ENCODE measurements at places on chromosomes 5 and 9. TPM values are rescaled to one million over a fixed set of nuclear protein-coding genes. Genes with fewer than 3 reads are reported as not detected.

DNA sequence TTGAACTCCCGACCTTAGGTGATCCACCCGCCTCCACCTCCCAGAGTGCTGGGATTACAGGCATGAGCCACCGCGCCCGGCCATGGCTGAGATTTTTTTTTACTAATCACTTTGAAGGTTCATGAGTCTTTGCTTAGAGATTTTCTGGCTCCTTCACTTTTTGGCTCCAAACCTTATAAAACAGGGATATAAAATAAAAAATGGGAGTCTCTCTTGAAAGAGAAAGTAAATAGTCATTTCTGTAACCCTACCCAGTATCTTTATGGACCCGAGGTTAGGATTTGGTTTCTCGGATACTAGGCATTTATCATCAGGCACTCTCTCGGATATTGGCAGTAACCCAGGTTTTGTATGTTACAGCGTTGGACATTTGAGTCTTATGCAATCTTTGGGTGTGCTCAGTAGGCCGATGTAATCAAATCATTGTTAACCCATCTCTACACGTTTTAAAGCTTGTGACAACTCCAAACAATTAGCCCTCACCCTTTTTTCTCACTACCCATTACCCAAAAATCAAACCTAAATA, 25.3 kb downstream of the STXBP1 start:
- H3K27me3 ChIP-seq, result no peaks in the 10 kb centered on the region
- peaks cover 3% of the 10 kb centered on the region for H3K36me3 ChIP-seq
- DNase-seq, result peak; percentile 26
- no peak overlapping the region for H3K27ac ChIP-seq

PPIP5K2 gene
- 89.6 TPM for polyA plus RNA-seq

DNA sequence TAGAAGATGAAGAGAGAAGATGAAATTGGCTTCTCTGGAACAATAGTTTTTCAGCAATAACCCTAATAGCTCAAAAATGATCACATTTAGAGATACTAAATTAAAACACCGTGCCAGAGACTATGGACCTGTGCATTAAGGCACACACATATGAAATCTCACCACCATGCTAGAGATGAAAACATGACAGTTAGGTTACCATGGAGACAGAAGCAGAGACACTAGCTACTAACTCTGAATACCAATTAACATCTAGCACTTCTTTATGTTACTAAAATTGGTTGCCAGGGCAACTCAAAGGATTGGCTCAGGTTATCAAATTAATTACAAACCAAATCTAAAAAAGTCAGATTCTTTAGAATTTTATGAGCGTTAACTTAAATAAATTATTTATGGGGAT, 337.7 kb downstream of the PLK2 start:
- H3K27ac ChIP-seq, result no peak overlapping the region
- peak; percentile 88 for DNase-seq
- H3K4me3 ChIP-seq, result no peak overlapping the region
- no peaks in the 10 kb centered on the region for H3K36me3 ChIP-seq
- no peaks in the 10 kb centered on the region for H3K4me1 ChIP-seq

DNA sequence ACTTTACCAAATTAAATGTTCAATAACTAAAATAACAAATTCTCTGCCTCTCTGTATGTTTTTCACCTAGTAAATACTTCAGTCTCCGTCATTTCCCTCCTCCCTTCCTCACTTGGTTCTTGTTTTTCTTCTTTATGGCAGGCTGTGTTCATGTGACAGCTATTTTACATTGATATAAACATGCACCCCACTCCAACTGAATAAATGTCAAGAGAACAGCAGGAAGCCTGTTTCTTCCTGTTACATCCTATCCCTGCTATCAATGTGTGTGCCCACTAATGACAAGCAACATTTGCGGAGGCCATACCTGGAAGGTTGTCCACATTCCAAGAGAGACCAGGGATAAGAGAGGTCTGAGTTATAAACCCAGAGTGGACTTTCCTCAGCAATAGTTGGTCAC, 145.2 kb upstream of the MAST4 start:
- no peaks in the 10 kb centered on the region for H3K36me3 ChIP-seq
- H3K4me1 ChIP-seq, result no peaks in the 10 kb centered on the region
- H3K4me3 ChIP-seq, result no peak overlapping the region
- DNase-seq, result no peak
- H3K27me3 ChIP-seq, result no peaks in the 10 kb centered on the region
- no peak overlapping the region for H3K27ac ChIP-seq

GRCh38 chr9:20512636-20513035, 109.7 kb downstream of the MLLT3 start:
- no peaks in the 10 kb centered on the region for H3K27me3 ChIP-seq
- no peaks in the 10 kb centered on the region for H3K36me3 ChIP-seq
- no peaks in the 10 kb centered on the region for H3K4me1 ChIP-seq
- no peak for DNase-seq
- no peak overlapping the region for H3K27ac ChIP-seq
- no peak overlapping the region for H3K4me3 ChIP-seq

All from spinal cord (tissue), 10 donors.